T-helper 2 cell (primary cell): ENCODE measurements at places on chromosomes 1 and 21.
A peak's percentile ranks its signal among the peaks of the same experiment; 100 is the strongest.

DNA sequence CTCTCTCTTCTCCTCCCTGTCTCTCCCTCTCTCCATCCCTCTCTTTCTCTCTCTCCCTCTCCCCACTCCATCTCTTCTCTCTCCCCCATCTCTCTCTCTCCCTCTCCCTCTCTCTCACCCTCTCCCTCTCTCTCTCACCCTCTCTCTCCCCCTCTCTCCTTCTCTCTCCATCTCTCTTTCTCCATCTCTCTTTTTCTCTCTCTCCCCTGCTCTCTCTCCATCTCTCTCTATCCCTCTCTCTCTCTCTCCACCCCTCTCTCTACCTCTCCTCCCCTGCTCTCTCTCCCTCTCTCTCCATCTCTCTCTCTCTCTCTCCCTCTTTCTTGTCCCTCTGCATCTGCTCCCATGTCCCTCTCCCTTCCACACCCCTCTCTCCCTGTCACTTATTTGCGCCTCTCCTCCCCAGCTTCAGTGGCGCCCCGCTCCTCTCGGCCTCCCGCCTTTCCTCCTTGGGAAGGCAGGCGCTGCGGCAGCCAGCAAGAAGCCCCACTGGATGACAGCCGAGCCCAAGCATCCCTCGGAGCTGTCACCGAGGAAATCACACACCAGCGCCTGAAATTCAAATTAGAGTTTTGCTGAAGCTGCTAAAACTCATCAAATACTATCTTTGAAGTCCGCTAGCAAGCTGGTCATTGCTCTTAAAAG lies 15.3 kb upstream of the EPHA8 start:
- no peak for DNase-seq

DNA sequence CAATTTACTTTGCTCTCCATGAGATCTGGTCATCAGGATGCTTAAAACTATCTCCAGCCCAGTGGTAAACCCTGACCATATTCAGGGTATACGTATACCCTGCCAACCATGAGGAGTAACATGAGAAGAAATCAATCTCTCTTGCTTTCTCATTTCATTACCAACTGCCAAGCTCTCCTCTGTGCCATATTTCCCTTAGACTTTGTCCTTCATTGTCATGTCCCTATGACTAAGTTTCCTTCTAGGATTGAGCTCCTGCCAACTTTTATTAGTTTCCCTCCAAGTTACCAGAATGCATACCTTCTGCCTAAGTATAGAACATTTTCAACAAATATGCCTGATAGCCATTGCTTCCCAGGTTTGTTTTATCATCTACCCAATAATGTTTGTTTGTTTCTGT lies 1113.9 kb upstream of the B3GALT2 start:
- DNase-seq: no peak

- DNase-seq: no peak
These were observed 72.7 kb upstream of the ACTL8 start for GRCh38 chr1:17682400-17682799.

GRCh38 chr1:225004396-225004795 lies 74.9 kb downstream of the DNAH14 start:
- DNase-seq: no peak

GRCh38 chr1:214360525-214361164 lies 79.7 kb downstream of the SMYD2 start:
- no peak for DNase-seq

DNA sequence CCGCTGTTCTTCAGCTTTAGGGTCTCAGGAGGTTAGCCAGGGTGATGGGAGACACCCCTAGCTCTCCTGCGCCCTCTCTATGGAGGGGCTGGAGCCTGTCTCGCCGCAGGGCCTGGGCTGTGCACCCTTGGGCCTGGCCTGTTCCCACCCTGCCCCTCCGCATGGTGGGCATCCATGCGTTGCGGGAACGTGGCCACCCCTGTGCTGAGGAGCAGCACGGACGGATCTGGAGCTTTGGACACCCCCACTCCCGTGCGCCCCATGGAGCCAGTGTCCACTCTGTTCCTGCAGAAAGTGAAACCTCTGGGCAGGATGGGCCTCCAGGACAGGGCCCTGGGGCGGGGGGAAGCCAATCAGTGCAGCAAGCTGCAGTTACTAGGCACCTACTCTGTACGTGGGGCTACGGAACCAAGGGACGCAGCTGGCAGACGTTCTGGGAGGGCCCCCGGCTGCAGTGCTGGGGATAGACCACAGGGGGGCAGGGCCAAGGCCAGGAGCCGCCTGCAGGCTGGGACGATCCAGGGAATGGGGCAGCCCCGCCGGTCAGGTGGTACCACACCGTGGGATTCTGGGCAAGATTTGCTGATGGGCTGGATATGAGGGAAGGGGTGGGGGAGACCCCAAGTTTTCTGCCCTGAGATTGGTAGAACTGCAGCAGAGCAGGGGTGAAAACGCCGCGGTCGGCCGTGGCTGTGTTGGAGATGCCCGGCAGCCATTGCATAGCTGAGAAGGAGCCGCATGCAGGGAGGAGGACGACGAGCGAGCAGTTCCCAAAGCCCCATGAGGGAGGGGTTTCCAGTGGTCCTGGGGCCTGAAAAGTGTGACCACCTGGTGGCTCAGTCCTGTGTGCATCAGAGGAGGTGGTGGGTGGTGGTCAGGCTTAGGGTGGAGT lies 43.3 kb downstream of the TP73 start:
- peak; percentile 17 for DNase-seq

DNA sequence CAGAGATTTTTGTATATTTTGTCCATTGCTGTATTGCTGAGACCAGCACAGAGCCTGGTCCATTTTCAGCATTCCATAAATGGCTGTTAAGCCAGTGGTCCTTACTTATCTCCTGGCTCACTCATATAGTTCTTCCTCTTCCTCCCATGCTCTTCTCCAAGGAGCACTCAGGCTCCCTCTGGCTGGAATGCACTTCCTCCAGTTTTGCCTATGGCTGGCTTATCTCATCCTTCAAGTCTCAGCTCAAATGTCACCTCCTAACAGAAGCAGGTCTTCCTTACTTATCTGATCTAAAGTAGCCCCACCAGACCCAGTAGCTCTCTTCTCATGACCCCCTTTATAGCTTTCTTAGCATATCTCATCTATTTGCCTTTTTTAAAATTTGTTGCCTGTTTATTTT lies 146.9 kb downstream of the SLC30A10 start:
- DNase-seq: no peak

DNA sequence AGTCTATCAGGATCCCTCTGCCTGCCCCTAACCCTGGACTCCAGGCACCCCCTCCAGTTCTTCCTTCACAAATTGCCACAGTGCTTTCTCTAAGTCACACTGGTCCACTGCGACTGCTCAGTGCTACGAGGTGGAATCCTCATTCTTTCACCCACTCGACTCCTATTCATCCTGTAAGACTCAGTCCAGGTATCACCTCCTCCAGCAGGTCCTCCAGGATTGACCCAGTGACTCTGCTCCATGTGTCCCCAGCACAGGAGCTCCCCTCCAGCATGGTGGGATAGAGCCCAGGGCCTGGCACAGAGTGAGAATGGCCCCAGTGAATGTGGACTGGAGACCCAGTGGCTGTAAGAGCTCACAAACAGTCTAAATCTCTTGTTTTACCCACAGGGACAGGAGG lies 45.5 kb upstream of the WNT4 start:
- no peak for DNase-seq

GRCh38 chr1:157380523-157380922 lies 171.8 kb downstream of the FCRL5 start:
- DNase-seq: no peak

- no peak for DNase-seq
These were observed 34.8 kb upstream of the DUSP10 start for GRCh38 chr1:221776495-221777301.

GRCh38 chr1:161771161-161771560 lies 5.0 kb downstream of the ATF6 start:
- no peak for DNase-seq

DNA sequence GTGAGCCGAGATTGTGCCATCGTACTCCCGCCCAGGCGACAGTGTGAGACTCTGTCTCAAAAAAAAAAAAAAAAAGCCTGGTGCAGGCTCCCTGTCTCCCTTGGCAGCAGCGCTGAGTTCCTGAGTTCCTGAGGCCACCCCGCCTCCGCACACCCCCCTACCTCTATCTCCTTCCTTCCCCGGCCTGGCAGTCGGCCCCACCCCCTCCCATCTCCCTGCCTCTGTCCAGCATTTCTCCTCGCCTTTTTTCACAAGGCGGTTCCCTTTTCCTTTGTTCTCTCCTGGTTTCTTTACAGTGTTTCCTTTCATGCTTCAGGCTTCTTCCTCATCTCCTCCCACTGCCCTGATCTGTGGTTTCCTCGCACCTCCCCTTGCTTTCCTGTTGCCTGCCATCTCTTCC lies 2.7 kb downstream of the RORC start:
- no peak for DNase-seq

DNA sequence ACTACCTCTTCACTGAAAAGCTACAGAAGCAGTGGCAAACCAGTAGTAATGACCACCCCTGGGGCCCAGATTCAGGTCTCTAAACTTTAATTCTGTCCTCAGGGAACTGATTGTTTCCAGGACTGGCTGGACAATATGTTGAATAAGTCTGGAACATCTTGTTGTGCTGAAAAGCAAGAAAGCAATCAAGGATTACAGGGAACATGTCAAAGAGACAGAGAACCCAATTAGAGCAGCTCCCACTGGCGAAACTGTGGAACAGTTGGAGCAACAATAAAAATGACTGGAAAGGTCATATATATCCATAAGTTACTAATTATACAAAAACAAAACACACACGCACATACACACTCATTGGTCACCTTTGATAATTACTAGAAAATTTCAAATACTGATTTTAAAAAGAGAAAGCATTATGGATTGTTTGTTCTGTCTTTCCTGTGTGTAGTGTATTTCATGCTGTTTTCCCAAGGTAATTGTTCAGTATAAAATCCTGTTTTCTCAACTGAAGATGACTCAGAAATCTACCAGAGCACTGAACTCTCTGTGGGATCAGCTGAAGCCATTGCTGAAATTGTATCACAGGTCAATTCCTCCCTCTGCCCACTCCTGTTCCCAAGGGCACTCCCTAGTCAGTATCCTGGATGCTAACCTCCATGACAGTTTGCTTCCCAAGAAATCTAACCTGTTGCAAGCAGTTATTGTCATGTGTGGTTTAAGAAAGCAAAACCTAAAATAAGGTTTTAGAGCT lies 83.6 kb upstream of the RGS1 start:
- no peak for DNase-seq
